ENCODE measurements at places on chromosomes 6 and 20.

- no peak for DNase-seq
Observed at GRCh38 chr6:158631678-158632537, 12.6 kb downstream of the DYNLT1 start.

- DNase-seq, result no peak
Observed at GRCh38 chr6:3535776-3536435, 79.1 kb upstream of the SLC22A23 start.

DNA sequence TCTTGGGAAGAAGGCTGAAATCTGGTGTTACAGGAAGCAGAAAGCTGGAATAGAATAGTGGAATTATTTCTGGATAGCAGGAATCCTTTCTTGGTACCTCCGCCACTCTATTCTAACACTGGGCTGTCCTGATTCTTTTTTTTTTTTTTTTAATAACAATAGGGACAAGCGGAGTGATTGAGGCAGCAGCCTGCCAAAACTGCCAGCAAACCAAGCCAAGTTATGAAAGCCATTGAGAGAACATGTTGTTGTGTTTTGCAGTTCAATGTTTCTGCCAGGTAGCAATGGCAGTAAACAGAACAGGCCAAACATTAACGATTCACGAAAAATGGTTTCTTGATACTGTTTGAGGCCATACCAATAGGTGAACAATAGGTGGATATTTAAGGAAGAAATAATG, 47.1 kb downstream of the SLC26A8 start:
- no peak for DNase-seq

- DNase-seq, result no peak
Observed at GRCh38 chr6:156832231-156832647, 55.1 kb downstream of the ARID1B start.

- no peak for DNase-seq
Observed at GRCh38 chr6:44989391-44989790, 338.7 kb upstream of the RUNX2 start.

- DNase-seq, result no peak
Observed at GRCh38 chr6:123681957-123682462, 45.3 kb upstream of the TRDN start.

DNA sequence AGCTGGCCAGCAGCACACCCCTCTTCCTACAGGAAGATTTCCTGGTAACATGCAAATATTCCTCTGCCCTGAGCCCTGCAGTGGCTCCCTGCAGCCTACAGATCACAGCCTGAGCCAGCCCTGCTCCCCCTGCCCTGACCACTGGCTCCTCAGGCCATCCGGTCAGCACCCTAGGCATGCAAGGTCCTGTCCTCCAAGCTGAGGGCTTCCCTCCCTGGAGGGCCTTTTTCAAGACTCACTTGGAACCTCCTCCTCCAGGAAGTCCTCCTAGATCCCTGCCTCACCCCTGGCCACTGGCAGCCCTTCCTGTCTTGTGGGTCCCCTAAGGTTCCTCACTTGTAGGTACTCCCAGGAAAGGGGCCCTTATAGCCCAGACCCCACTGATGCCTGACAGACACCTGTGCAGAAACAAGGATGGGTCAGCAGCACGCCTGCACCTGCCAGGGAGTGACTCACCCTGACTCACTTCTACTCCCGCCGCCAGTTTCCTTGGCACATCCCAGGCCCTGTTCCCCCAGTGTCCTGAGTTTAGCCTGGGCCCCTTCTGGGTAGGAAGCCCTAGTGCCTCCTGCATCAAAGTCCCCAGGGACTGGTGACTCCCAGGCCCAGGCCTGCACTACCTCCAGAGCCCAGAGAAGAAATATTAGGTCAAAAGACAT, 3.2 kb downstream of the SLC4A11 start:
- DNase-seq, result no peak

GRCh38 chr6:96330884-96331283, 190.7 kb upstream of the UFL1 start:
- no peak for DNase-seq

DNA sequence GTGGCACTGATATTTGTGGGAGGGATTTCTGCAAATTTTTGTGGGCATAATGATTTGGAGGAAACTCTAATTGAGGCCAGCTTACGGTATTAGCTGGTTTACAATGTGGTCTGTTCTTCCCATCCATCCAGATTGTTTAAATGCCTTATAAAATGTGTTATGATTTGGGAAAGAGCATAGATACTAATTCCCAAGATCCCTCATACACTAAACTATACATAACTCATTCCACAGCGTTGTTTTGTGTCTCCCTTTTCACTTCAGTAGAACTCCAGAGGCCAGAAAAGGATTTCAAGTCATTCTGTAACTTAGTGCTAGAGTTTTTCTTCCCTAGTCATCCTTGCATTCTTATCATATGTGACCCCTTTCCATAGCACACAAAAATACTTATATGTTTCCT, 292.6 kb upstream of the NT5E start:
- DNase-seq, result no peak

DNA sequence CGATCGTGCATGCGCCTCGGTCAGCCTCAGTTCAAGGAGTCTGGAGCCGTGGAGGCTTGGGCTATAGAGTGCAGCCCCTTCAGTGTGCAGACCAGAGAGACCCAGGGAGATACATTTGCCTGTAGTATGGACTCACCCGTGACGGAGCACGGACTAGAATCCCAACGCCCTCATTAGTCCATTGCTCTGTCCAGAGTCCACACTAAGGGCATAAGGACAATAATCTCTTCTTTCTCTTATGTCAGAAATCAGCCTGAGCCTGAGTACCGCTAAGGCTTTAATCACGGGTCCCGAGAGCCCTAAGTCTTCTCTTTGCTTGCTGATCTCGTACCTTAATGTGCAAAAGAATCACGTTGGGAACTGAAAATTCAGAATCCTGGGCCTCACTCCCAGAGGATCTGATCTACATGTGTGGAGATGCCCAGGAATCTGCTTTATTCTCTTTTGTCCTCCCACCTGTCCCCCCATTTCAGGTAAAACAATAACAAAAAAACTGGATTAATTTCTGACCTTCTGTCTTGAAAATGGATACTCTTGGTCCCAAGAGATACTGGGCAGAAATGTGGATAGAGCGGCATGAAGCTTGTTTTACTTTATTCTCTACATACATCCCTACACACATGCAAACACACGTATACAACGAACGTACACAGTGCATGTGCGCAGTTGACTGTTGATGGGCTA, 671 bp downstream of the BPHL start:
- no peak for DNase-seq

GRCh38 chr6:118724211-118724610, 72.8 kb upstream of the CEP85L start:
- no peak for DNase-seq

DNA sequence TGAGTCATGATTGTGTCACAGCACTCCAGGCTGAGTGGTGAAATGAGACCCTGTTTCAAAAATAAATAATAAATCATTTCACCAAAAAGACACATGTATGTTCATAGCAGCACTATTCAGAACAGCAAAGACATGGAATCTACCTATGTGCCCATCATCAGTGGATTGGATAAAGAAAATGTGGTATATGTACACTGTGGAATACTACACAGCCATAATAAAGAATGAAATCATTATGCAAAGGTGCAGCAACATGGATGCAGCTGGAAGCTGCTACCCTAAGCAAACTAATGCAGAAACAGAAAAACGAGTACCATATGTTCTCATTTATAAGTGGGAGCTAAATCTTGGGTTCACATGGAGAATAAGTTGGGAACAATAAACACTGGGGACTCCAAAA, 33.1 kb downstream of the ZNF451 start:
- DNase-seq, result no peak

- DNase-seq, result no peak
Observed at GRCh38 chr20:33833333-33833732, 22.2 kb downstream of the CHMP4B start.

GRCh38 chr6:148677594-148678476, 69.0 kb upstream of the UST start:
- DNase-seq, result no peak

DNA sequence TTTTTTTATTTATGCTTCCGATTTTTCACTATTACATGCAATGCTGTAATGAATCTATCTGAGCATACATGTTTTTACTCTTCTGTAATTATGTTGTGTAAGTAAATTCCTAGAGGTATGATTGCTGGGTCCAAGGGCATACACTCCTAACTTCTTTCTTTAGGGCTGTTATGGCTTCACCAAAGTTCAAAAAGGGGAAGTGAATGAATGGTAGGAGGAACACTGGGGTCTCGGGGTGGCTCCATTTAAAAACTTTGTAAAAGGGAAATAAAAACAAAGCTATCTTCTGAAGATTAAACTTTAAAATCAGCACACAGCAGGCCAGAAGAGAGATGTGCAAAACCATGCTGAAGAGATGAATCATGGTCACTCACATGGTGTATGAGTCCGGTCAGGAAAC, 289.1 kb upstream of the SUPT3H start:
- no peak for DNase-seq

DNA sequence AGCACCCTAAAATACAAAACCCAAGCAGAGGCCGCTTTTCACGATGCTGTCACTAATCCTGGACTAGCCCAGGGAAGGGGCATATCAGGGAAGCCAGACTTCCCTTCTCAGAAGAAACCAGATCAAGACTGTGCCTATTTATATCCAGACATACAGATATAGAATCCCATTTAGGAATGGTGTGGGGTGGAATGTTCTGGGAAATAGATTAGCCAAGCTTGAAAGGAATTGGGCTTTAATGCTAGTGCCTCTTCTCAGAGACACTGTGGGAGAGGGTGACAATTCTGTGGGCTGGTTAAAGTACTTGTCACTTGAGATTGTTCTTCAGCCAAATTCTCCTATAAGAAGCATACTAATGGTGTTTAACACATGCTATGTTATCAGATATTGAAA, 45.5 kb downstream of the SNAP25 start:
- no peak for DNase-seq

GRCh38 chr6:17505062-17505476, 95.0 kb upstream of the FAM8A1 start:
- DNase-seq, result no peak

- no peak for DNase-seq
Observed at GRCh38 chr6:167946604-167947003, 50.9 kb upstream of the KIF25 start.

DNA sequence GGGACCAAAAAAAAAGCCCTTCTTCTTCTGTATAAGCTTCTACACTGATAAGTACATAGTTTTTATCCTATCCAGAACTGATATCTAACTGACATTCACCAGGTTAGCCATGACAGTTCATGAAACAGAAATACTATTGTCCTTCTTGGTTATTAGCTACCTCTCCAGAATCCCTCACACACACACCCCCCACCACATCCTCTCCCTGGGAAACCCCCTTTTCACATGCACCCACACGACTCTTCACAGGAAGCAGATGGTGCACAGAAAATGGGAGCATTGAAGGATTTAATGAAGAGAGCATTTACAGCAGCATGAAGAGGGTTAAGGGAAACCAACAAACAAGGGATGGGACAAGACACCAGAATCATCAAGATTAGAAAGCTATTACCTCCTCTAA, 88.9 kb downstream of the FHL5 start:
- DNase-seq, result no peak

- no peak for DNase-seq
Observed at GRCh38 chr20:10735195-10735949, 61.6 kb upstream of the JAG1 start.

- DNase-seq, result no peak
Observed at GRCh38 chr6:81689580-81689979, 62.9 kb downstream of the TENT5A start.

- DNase-seq, result no peak
Observed at GRCh38 chr6:91437315-91437729, 850.5 kb upstream of the MAP3K7 start.

- DNase-seq, result no peak
Observed at GRCh38 chr6:46240866-46241565, 70.2 kb upstream of the ENPP5 start.

GRCh38 chr6:16594849-16595248, 166.4 kb downstream of the ATXN1 start:
- DNase-seq, result no peak

Measured in stimulated activated CD8-positive, alpha-beta memory T cell treated with anti-CD3 and anti-CD28 coated beads, Interleukin-4, amount 100 ng/mL, for 4 hours (primary cell).